GOT3 (cell line): ENCODE measurements at places on chromosomes 13 and 19.

DNA sequence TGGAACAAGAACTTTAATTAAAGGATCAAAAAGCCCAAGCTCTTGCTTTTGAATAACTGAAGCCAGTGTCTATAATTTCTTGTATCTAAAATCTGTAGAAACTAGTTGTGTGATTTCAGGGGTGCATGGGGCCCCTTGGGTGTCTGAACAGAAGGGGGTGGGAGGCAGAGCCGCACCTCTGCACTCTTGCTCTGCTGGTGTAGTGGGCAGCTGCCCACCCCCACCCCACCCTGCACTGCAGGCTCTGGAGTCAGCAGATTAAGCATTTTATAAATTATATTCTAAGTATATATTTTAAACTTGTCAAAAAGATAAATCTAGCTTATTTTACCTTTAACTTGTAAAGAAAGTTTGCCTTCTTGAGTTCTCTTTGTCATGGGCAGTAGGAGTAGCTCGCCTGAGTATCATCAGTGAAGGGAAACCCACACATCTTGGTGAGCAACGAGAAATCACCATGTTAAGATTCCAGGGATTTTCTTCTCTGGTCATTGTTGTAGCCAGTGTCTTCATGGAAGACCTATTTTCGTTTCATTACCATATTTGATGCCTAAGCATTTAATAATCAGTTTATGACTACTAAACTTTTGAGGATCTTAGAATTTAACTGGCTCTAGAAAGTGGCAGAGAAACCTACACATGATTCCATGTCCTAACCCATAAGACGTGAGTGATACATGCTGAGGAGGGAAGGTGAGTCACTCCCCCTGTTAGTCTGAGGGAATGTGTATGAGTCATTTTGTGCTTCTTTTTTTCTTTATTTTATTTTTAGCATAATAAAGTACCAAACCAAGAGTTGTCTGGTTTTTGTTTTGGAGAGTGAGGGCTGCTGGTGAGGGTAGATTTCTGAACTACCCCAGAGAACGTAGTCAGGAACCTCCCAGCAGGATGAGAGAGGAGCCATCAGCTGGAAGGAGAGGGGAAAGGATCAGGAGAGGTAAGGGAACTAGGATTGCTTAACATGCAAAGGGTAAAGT is 7.7 kb downstream of the UBE2L5 start:
- DNase-seq, result peak; percentile 11

- DNase-seq, result no peak
These were observed 104.9 kb downstream of the HSPH1 start for GRCh38 chr13:31056644-31057271.

DNA sequence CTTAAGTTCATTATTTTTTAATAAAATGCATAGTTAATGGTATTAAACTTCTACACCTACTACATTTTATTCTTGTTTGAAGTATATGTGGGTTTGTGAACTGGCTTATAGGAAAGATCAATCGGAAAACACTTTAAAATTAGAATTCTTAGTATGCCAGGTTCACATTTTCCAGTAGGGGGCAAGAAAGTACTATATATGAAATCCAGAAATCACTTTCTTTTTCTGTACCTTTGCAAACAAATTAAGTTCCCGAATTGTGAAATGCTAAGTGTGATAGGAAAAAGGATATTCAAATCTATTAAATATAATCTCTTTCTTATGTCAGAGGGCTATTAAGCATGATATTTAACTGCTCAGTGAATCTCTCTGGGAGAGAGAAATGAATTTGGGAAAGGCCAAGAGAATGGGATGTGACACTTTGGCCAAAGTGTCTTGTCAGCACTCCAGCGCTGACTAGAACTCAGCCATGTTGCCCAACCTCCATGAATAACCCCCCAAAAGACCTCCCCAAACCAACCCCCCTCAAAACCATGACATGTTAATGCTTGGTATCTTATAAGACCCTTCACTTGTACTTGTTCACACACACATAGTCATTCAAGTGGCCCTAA is 122.6 kb upstream of the SLC10A2 start:
- no peak for DNase-seq

GRCh38 chr19:37484406-37485168 is 15.4 kb downstream of the ZNF570 start:
- no peak for DNase-seq

- DNase-seq, result no peak
These were observed 518.2 kb upstream of the HTR2A start for GRCh38 chr13:47415048-47415447.

- no peak for DNase-seq
These were observed 9.8 kb downstream of the LILRB2 start for GRCh38 chr19:54271106-54271505.

DNA sequence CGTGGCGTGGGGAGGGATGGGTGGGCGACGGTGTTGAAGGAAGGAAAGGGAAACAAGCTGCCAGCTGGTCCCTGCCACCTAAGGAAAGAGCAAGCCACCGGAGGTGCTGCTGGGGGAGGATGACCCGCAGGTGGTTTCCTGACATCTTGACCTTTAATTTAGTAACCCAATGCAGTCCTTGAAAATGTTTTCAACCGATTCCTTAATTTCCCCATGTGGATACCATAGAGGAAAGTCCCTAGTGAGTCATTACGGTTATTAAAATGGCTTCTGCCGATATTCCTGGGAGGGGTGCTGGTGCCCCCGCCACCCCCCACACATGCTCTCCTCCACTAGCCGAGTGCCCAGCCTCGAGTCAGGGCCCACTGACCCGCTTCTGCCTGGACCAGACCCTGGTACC is 6.3 kb upstream of the ANKRD10 start:
- no peak for DNase-seq

GRCh38 chr19:12364391-12365235 is 870 bp downstream of the ZNF442 start:
- no peak for DNase-seq

- no peak for DNase-seq
These were observed 3.7 kb upstream of the SOX21 start for GRCh38 chr13:94716016-94716415.

DNA sequence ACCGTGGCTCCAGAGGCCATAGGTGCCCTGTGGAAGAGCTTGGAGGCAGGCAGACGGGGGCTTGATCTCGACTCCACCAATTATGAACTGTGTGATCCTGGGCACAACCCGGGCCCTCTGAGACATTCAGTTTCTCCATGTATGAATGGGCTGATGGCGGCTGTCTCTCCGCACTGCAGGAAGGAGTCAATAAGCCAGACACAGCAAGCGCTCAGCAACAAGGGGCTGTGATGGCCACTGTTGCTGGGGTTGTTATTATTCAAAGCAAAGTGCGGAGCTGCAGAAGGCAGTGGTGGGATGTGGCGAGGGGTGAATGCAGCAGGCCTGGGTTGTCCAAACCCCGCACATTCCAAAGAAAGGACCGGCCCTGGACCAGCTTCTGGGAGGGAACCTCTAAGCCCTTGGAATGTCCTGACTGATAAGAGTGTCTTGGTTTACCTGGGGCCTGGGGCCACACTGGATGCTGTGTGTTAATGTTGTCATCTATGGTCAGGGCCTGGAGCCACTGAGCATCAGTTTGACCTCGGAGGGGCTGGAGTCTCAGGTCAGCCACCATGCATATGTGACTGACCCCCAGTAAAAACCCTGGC is 8.3 kb downstream of the TMEM143 start:
- DNase-seq, result no peak

GRCh38 chr13:24361113-24361512 is 51.7 kb downstream of the C1QTNF9 start:
- DNase-seq, result no peak

- no peak for DNase-seq
These were observed 15.1 kb downstream of the ZNF160 start for GRCh38 chr19:53088091-53088490.

DNA sequence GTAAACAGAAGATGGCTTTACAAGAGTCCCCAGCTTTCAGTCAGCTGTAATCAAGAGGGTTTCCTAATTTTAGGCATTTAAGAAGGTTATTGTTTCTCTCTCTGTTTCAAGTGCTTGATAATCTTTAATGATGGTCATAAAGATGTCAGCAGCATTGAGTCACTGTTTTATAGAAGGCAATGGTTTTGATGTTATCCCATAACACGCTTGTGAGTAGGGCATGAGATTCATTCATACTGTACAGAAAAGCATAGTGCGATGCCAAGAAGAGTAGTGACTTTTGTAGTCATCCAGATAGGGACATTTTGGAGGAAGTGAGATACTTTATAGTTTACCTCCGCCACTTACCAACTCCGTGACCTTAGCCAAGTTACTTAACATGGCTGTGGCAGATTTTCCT is 364.2 kb upstream of the SLC10A2 start:
- no peak for DNase-seq
